ENCODE measurements at places on chromosomes 3 and 15. TPM values are rescaled to one million over a fixed set of nuclear protein-coding genes. Genes with fewer than 3 reads are reported as not detected.

The CD96 gene
- total RNA-seq: 64.2 TPM

The NDUFB5 gene
- total RNA-seq: 91.6 TPM

The IL12A gene
- total RNA-seq: 0.87 TPM

The ITPKA gene
- 5.7 TPM for total RNA-seq

The GATM gene
- 3.2 TPM for total RNA-seq

The MEIS2 gene
- not detected for total RNA-seq

The CCDC39 gene
- not detected for total RNA-seq

The GPR87 gene
- total RNA-seq: 1.2 TPM

The SEMA3F gene
- 0.21 TPM for total RNA-seq

The CKMT1A gene
- total RNA-seq: 0.48 TPM

The ZDHHC19 gene
- not detected for total RNA-seq

DNA sequence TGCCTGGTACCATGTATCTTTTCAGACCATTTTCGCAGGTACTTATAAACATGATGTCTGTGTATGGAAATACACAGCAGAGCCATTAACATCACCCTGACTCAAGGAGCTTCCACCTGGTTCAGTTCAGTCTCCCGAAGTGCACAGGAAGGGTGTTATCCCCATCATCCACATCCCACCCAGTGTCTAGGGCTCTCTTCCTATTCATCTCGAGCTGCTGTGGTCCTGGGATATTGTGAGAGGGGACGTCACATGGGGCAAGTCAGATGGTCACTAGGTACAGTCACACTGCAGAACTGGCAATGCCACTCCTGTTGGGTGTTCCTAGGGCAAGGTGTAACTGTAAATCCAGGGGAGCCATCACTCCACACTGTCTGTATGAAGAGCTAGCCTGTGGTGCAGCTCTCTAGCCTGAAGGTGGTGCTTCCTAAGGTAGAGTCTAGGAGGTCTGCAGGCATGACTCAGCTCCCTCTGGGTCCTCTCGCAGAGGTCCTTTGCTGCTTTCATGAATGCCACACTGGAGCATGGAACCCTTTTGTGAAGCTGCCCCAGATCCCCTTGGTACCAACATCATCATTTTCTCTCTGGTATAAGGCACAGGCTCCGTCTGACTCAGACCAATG is 13.9 kb downstream of the ISLR2 start:
- DNase-seq: no peak

DNA sequence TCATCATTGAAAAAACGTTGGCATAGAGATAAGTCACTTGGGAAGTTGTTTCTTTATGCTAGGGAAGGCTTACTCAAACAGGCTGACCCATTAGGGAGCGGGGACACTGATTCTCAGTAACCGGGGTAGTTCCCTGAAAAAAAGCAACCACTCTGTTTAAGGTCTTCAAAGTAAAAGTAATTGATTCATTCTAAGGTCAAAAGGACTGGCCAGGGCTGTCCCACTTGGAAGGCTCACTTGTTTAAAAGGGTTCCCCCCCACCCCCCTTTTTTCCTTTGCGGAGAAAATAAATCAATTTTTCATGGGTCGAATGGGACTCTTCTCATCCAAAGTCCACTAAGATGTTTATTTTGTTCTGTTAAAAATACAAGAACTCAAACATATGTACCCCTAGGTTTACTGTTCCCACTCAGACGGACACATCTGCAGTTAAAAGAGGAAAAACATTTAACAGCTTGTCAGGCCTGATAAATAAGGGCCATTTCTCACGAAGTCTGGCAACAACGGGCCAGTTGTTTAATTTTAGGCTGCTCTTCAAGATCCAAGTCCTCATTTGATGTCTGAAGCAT is 53.0 kb downstream of the ARHGEF3 start:
- no peak for DNase-seq

GRCh38 chr3:174438501-174439145 is 420.5 kb upstream of the NAALADL2 start:
- no peak for DNase-seq

GRCh38 chr15:81296186-81296585 is 27.8 kb downstream of the STARD5 start:
- no peak for DNase-seq

- DNase-seq: no peak
Measured at GRCh38 chr3:171347301-171348039, 112.7 kb downstream of the TNIK start.

DNA sequence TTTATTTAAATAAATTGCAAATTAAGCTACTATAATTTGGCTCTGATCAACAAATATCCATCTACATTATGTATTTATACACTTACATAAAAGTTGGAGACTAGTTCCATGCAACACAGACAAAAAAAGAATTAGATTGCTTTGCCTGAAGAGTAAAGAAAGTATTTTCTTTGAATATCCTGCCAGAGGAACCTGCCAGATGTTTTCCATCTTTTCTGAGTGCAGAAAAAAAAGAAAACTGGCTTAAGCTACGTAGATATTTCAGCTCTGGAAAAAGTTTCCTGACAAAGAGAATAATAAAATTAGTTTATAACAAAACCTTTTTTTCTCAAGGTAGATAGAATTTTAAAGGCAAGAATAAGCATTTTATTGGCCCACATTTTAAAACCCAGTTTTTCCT is 607.5 kb upstream of the NAALADL2 start:
- no peak for DNase-seq

GRCh38 chr3:98733812-98734281 is 29.3 kb upstream of the ST3GAL6 start:
- DNase-seq: no peak

DNA sequence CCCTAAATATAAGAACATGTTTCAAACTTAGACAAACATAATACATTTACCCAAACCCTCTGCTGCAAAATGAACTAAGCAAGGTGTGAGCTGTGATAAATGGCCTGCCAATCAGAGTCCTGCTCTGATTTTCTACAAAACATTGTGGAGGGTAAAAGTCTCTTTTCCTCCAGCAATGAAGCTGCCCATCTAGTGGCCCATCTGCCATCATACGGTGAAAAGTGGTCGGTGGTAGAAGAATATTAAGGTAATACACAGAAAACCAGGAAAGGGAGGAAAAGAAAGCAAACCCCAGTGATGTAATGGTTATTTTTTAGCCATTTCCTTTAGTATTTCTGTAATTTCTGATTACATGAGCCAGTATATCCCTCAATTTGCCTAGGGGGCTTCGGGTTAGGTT is 838.1 kb downstream of the TBL1XR1 start:
- no peak for DNase-seq

GRCh38 chr15:66765478-66766281 is 63.6 kb downstream of the SMAD6 start:
- DNase-seq: no peak

DNA sequence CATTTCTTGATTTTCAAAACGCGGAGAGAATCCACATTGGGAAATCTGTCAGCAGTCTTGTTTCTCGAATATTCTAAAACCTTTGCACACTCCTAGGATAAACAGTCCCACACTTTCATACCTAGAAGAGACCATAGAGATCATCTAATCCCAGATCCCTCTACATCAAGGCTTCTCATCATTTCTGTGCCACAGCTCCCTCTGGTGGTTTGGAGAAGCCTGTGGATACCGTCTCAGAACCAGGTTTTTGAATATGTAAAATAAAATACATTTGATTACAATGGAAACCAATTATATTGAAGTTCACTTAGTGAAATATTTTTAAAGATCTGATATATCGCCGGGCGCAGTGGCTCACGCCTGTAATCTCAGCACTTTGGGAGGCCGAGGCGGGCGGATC is 211.9 kb upstream of the GOLGA6L4 start:
- no peak for DNase-seq

DNA sequence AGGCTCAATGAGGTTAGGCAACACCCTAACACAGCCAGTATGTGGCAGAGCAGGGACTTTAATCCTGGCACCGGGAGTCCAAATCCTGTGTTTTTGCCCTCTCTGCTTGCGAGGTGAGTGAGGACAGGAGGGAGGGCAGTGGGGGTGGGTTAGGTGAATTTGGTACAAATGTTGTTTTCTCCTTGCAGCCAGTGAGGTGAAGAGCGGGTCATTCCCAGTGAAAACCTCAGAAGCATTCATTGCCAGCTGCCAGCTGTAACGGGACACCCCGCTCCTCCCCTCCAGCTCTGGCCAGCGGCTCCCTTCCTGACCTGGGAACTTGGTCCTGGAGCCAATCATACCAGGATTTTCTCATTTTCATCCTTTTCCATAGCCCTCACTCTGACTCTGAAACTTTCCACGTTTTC is 45.7 kb upstream of the RAB6B start:
- DNase-seq: no peak

DNA sequence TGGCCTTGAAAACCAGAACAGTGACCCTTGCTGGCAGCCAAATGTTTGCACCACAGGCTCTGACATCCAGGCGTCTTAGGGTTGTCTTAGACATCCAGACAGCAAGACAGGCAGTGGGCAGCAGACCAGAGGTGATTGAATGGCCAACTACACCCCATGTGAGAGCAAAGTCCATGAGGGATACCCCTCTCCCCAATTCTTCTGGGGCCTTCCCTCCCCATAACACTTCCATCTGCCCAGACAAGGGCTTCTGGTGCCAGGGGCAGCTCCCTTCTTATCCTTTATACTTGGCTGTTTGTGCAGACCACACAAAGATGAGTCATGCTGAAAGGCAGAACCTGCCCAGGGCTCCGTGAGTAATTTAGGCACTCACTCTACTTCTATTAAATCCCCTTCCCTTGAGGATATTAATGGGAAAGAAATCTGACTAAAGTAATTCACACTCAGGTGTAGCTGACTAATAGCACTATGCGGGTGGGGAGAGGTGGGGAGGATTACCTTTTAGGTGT is 257.9 kb downstream of the UACA start:
- no peak for DNase-seq

- no peak for DNase-seq
Measured at GRCh38 chr3:31268868-31269267, 263.9 kb upstream of the STT3B start.

DNA sequence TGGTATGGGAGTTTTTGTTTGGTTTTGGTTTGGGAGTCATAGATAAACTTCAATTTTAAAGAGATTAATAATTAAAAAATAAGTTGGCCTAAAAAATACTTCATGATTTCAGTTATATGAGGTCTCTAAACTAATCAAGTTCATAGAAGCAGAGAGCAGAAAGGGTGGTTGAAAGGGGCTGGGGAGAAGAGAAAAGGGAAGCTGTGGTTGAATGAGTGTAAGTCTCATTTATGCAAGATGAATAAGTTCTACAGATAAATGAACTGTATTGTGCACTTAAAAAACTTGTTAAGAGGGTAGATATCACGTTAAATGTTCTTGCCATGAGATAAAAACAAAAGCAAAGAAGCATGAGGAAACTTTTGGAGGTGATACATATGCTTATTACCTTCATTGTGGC is 188.7 kb downstream of the NSUN3 start:
- no peak for DNase-seq
